CD14-positive monocyte (primary cell): ENCODE measurements at places on chromosomes 13 and 19.
A peak's percentile ranks its signal among the peaks of the same experiment; 100 is the strongest.

DNA sequence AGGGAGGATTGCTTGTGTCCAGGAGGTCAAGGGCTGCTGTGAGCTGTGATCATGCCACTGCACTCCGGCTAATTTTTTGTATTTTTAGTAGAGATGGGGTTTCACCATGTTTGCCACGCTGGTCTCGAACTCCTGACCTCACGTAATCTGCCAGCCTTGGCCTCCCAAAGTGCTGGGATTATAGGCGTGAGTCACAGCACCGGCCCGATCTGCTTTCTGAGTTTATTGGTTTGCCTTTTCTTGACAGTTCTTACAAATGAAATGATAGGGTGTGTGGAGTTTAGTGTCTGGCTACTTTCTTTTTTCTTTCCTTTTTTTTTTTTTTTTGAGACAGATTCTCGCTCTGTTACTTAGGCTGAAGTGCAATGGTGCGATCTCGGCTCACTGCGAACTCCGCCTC is 848 bp downstream of the C19orf44 start:
- no peak for DNase-seq

GRCh38 chr13:48126944-48127830 is 32.3 kb upstream of the MED4 start:
- peak; percentile 72 for DNase-seq

GRCh38 chr13:73274147-73274546 is 215.3 kb downstream of the KLF5 start:
- DNase-seq = no peak

DNA sequence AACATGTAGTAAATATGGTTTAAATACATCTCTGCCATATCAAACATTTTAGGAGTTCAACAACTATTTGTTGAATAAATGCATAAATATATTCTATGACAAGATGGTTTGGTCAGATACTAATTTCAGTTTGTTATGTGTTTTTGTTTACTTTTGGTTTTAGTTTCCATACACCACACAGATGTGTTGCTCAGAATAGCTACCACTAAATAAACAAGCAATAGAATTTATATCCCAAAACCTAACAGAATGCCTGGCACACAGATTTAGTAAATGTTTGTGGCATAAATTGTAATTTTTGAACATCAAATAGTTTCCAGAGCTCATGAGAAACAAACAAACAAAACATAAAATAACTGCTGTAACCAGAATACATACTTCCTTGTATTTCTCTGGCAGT is 126.8 kb upstream of the ATXN8OS start:
- no peak for DNase-seq

DNA sequence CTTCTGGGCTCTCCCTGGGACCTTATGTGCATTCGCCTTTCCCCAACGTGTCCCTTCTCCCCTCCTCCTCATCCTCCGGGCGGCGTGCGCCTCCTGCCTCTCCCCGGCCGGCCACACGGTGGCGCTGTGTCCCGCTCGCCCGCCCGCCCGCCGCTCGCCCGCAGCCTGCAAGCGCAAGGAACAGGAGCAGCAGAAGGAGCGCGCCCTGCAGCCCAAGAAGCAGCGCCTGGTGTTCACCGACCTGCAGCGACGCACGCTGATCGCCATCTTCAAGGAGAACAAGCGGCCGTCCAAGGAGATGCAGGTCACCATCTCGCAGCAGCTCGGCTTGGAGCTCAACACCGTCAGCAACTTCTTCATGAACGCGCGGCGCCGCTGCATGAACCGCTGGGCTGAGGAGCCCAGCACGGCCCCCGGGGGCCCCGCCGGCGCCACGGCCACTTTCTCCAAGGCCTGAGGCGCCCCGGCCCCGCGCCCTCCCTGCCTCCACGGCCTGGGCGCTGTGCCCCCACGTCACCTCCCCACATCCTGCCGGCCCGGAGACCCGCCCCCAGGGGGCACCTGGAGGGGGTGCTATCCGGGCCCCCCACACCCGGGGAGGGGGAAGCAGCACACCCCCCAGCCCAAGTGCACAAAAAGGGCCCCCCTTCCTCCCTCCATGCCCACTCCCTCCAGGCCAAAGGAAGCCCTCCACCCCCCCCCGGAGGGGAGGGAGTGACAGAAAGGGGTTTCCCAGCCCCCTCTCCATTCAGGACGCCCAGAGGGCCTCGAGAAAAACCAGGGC is 21.9 kb downstream of the ONECUT3 start:
- DNase-seq = no peak

GRCh38 chr13:90918536-90918935 is 429.0 kb upstream of the MIR17HG start:
- DNase-seq = no peak

DNA sequence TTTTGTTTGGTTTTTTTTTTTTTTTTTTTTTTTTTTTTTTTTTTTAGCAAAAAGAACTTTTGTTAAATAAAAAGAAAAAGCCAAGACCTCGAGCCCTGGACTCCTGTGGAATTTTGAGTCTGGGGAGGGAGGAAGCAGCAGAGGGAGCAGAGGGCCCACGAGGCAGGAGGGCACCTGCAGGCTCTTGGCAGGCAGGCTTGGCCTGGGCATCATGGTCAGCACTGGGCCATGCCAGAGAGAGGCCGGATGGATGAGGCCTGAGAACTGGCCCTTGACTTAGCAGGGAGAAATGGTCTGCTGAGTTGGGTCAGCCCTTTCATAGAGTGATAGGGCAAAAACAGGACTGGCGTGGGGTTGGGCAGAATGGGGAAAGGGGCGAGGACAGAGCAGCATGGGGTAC is 100.4 kb downstream of the GPR12 start:
- no peak for DNase-seq

- peak; percentile 58 for DNase-seq
Observed at GRCh38 chr13:51550151-51550550, 34.1 kb upstream of the WDFY2 start.
